SK-MEL-5 (cell line): ENCODE measurements at places on chromosomes 5 and 9.

DNA sequence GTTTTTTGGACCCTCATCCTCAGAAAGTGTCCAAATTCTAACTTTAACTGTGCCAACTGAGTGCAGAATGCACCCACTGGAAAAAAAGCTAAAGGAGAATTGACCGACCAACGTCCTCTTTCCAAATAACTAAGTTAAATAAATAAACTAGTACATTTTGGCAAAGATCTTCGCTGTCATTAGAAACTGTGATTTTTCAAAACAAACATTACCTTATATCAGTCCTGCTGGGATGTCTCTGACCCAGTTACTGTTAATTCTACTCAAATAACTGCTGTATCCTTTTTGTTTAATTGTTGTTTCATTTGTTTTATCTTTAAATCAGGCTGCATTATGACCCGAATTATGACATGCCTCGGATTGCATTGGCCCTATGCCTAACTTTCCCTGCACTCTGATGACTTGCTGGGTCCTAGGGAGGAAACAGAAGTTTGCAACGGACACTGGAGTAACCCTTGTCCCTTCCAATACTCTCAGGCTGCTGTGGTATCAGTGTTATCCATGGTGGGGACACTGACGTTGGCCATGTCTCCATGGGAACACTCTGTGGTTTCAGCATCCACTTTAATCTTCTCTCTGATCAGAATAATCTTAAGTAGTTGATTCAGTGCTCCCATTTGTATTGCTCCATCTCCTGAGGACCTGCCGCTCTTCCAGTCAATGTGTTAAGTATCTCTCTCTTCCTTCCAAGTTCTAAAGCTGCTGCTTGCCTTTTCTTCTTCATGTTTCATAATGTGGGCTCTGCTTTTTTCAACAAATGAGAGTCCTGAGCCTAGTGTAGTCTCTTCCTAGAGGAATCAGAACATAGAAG is 11.1 kb upstream of the IFNA5 start:
- no peak for DNase-seq

- no peak for DNase-seq
Observed at GRCh38 chr5:9188131-9188530, 357.7 kb downstream of the SEMA5A start.

- peak; percentile 60 for DNase-seq
Observed at GRCh38 chr9:31542384-31543055, 841.9 kb upstream of the ACO1 start.

GRCh38 chr9:123339666-123340510 is 16.1 kb upstream of the CRB2 start:
- DNase-seq = peak; percentile 87

DNA sequence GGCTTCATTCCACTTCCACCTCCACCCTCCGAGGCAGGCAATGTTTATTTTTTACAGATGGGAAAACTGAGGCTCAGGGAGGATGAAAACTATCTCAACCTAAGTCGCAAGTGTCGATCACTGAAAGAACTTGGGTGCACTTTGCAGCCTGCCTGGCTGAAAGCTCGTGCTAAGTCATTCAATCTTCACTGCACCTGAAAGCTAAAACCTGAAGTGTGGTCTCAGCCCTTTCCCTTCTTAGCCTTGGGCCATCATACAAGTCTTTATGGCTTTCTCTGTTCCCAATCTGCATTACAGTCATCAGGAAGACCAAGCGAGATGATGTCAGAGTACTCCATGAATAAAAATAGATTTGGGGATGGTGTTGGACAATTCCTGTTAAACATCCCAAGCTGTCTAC is 1.0 kb upstream of the TNFSF8 start:
- DNase-seq = no peak

GRCh38 chr9:130891688-130892476 is 4.7 kb downstream of the QRFP start:
- no peak for DNase-seq

GRCh38 chr5:172106511-172107356 is 81.3 kb downstream of the STK10 start:
- peak; percentile 48 for DNase-seq

- DNase-seq = no peak
Observed at GRCh38 chr5:154756009-154756867, 1.1 kb downstream of the LARP1 start.

DNA sequence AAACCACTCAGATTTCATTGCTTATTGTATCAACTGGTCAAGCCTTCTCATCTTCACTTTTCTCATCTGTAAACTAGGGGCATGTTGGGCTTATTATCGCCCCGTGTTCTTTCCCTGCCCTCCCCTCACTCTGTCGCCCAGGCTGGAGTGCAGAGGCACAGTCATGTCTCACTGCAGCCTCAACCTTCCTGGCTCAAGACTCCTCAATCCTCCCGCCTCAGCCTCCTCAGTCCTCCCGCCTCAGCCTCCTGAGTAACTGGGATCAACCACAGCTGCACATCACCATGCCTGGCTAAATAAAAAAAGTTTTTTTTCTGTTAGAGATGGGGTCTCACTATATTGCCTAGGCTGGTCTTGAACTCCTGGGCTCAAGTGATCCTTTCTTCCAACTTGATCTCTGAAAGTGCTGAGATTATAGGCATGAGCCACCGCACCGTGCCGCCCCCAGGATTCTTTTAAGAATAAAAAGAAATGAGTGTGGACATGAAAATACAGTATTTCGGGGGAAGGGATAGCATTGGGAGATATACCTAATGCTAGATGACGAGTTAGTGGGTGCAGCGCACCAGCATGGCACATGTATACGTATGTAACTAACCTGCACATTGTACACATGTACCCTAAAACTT is 2.0 kb downstream of the MAML1 start:
- no peak for DNase-seq

GRCh38 chr5:151480384-151481293 is 33.2 kb downstream of the SLC36A1 start:
- DNase-seq = no peak

DNA sequence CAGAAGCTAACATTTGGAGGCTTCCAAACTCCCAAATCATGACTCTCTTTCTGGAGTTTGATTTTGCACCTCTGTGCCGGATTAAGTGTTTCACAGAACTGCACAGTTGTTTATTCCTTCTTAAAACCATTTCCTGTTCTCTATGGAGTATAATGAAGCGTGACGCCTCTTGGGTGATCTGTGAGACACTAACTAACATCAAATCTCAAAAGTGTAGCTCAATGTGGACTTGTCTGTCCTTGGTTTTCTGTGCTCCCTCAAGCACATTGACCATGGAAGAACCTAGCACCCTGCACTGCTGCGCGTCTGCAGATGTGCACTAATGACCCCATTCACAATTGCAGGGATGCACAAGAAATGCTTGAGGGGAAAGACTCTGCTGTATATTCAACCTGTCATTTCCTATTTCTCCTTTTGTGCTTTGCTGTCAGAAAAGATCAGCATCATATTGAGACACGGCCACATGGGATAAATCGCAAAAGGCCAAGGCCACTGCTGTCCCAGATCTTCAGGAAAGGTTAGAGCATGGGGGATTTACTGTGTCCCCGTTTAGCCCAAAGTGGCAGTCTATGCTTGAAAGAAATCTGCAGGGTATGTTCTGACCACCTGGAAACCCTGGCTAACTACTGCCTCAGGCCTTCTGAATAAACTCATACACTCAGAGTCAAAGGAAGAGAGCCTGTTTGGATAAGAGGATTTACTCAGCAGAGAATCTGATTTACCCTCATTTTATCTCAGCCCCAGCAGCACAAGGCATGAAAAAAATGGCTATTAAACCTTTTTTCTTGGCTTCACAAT is 109.6 kb downstream of the BAAT start:
- no peak for DNase-seq

DNA sequence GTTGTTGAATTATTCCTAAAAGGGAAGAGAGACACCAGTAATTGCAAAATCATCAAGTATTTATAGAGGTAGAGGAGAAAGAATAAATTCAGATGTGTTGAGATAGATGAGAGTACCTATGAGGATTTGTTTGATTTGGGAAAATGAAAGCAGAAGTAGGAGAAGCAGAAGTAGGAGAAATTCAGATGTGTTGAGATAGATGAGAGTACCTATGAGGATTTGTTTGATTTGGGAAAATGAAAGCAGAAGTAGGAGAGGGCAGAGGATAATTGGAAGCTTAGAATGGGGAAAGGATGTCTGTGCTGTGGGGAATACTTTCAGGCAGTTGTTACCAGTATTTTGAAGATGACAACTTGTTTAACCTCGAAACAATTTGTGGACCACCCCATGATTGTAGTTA is 35.1 kb upstream of the ZCCHC7 start:
- DNase-seq = no peak

GRCh38 chr5:21152611-21153010 is 1164.6 kb upstream of the CDH18 start:
- DNase-seq = peak; percentile 23

- no peak for DNase-seq
Observed at GRCh38 chr5:143826951-143827444, 15.0 kb downstream of the HMHB1 start.

- DNase-seq = no peak
Observed at GRCh38 chr5:169909945-169910344, 70.3 kb downstream of the INSYN2B start.

DNA sequence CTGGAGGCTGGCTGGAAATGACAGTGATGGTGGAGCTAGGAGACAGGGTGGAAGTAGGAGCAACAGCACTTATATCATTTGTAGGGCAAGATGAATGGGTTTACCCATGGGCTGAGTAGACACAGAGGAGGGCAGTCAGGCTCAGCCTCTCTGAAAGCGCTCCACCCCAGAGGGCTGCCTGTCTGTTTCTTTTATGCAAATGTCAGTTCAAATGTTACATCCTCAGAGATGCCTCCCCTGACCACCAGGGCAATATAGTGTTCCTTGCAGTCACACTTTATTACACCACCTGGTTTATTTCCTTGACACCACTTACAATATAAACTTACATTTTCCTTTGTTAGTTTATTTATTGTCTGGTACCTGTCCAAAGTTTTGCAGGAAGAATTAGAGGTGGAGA is 159.5 kb upstream of the IL12B start:
- DNase-seq = no peak

GRCh38 chr5:1734271-1734907 is 65.2 kb downstream of the MRPL36 start:
- DNase-seq = no peak

- DNase-seq = no peak
Observed at GRCh38 chr9:19875291-19875920, 86.6 kb upstream of the SLC24A2 start.

DNA sequence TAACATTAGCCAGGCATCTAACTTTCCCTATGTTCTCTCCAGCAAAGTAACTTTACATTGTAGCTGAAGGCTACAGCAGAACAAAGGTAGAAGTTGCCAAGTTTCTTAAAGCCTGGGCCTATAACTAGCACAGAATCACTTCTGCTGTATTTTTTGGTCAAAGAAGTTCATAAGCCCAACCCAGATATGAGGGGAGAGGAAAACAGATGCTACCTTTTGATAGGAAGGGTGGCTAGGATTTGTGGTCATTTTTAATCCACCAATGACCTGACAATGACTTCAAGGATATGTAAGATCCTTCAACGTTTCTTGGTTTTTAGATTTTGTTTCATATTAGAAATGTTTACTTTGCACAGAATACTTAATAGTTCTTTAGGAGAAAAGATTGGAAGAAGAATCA is 64.2 kb upstream of the RANBP3L start:
- DNase-seq = no peak

DNA sequence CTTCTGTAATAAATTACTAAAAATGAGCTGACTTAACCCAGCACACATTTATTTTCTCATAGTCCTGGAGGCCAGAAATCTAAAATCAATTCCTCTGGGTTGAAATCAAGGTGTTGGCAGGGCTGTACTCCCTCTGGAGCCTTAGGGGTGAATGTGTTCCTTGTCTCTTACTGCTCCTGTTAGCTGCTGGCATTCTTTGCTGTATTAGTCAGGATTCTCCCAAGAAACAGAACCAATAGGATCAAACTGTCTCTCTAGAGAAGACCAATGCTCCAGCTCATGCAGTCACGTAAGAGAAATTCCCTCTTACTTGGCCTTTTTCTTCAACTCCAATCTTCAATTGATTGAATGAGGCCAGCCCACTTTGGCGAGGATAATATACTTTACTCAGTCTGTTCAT is 15.3 kb upstream of the CD180 start:
- peak; percentile 42 for DNase-seq

DNA sequence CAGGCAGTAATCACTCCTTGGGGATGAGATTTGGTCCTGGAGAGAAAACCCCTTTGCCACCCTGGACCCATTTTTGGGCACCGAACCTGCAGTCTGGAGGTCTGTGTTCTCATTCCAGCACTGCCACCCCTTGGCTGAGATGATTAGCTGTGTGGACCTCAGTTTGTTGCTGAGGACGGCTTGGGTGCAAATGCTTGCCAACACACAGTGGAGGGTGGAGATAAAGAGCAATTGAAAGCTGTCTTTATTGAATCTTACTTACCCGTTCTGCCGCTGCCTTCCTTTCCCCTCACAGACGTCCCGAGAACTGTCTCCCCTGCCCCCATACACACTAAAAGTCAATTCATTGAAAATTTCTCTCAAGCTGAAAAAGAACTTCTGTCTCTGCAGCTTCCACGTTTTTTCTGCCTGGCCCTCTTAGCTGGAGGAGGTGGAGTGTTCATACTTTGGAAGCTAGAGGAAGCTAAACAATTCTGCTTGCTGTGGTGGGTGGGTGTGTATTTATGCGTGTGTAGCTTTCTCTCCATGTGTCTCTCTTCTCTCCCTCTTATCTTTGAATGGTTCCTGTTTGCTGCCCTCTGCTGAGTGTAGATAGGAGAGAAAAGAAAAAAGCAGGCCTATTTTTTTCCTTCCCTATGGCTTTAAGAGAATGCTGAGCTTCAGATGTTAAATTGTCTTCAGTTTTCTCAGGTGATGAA is 6.6 kb downstream of the GALNT10 start:
- DNase-seq = peak; percentile 56

GRCh38 chr5:76790632-76791290 is 28.1 kb upstream of the F2RL1 start:
- DNase-seq = no peak

DNA sequence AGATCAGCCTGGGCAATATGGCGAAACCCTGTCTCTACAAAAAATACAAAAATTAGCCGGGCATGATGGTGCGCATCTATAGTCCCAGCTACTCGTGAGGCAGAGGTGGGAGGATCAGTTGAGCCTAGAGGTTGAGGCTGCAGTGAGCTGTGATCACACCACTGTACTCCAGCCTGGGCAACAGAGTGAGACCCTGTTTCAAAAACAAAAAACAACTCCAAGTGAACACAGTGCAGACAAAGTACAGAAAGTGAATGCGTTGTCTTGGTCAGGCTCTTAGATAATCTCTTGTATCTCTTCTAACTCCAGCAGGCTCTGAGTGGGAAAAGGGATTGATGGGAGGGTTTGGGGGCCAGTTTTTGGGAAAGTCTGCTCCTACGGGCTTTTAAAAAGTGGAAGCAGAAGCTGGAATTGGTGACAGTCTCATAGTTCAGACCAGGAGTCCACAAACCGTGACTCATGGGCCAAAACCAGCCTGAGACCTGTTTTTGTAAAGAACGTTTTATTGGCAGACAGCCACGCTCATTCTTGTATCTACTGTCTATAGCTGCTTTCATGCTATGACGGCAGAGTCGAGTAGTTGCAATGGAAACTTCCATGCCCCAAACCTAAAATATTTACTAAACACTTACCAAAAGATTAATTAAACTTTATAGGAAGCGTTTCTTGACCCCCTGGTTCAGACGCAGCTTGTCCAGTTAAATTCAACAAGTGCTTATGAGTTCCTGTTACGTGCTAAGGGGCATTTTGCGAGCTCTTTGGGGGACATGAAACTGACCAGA is 32.9 kb downstream of the NDST1 start:
- no peak for DNase-seq
